Body of pancreas (tissue), 4 donors: ENCODE measurements at places on chromosomes 7 and 10. TPM values are rescaled to one million over a fixed set of nuclear protein-coding genes. Genes with fewer than 3 reads are reported as not detected.

ENKUR gene
- not detected for total RNA-seq

DNA sequence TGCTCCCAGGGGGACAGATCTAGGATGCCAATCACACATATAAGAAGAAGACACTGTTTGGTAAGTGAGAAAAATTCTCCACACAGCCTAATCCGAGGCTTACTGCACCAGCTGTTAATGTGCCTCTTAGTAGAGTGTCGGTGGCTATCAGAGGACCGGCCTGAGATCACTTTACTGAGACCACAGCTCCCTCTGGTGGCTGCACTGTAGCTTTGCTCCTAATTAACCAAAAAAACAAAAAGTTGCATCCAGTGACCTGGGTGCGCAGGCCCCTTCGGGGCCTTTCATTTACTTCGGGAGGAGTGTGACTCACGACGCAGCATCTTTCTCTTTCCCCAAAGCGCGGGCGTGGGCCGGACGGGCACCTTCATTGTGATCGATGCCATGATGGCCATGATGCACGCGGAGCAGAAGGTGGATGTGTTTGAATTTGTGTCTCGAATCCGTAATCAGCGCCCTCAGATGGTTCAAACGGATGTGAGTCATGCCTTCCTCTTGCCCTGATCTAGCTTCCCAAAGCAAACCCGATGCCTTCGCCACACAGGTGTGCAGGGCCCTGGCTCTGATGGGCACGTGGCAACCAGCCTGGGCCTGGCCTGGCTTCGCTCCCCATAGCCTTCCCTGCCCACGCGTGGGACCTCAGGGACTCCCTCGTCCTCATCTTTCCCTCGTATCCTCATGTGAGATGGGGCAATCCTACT, 56.7 kb downstream of the MKI67 start:
- DNase-seq: peak; percentile 75

GRCh38 chr7:95614442-95614940, 18.2 kb upstream of the PDK4 start:
- DNase-seq: no peak

LDB3 gene
- 0.78 TPM for total RNA-seq

DNA sequence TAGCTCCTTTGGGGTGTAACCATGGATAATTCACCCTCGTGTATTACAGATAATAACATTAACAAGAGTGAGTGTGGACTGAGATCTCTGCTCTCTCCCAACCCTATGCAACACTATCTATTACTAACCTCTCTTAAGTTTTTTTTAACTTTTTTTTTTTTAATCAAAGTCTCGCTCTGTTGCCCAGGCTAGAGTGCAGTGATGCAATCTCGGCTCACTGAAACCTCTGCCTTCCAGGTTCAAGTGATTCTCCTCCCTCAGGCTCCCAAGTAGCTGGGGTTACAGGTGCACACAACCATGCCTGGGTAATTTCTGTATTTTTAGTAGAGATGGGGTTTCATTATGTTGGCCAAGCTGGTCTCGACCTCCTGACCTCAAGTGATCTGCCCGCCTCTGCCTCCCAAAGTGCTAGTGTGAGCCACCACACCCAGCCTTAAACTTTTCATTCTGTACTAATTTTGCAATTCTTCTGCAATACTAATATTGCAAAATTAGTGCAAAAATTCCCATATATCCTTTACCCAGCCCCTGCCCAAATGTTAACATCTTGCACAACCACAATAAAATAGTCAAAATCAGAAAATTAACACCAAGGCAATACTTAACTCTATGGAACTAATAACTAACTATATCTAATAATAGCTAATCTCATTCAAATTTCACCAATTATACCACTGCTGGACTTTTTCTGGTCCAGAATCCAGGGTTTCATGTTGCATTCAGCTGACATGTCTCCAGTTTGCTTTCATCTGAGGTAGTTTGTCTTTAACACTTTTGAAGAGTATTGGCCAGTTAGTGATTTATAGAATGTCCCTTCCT, 66.5 kb upstream of the TCF7L2 start:
- no peak for DNase-seq

GRCh38 chr7:112799448-112800120, 9.4 kb upstream of the TMEM168 start:
- DNase-seq: no peak

- no peak for DNase-seq
Observed at GRCh38 chr10:28833313-28833712, 156.0 kb downstream of the BAMBI start.

SNX10 gene
- total RNA-seq: 6.7 TPM

ZNF736 gene
- total RNA-seq: 26.2 TPM

GRCh38 chr7:27346531-27347275, 104.1 kb downstream of the EVX1 start:
- DNase-seq: peak; percentile 61

- no peak for DNase-seq
Observed at GRCh38 chr10:130458509-130458908, 322.3 kb downstream of the GLRX3 start.

TLX1 gene
- total RNA-seq: 0.52 TPM

IL6 gene
- 2.9 TPM for total RNA-seq

- no peak for DNase-seq
Observed at GRCh38 chr10:24821986-24822385, 98.3 kb upstream of the ARHGAP21 start.
